MV-4-11 (cell line): ENCODE measurements at places on chromosomes 11 and 22.
A peak's percentile ranks its signal among the peaks of the same experiment; 100 is the strongest.

DNA sequence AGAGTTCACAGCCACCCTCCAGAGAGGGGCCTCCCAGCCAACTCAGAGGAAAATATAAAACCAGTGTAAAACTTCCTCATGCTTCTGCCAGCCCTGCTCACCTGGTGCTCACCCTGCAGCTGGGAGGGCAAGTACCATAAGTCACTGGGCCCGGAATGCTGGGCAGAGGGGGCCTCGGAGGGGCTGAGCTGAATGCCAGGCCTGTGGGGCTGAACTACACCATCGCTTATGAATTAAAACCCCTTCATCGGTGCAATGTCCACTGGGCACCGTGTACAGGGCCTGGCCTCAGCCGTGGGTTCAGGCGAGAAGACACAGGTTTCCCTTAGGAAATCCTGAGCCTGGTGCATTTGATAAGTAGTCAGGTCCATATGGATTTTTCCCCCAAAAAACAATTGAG lies 828.6 kb downstream of the TBC1D22A start:
- no peak for DNase-seq

- DNase-seq: no peak
These were observed 47.3 kb downstream of the PPP2R1B start for GRCh38 chr11:111718859-111719258.

- DNase-seq: no peak
These were observed 299.5 kb downstream of the BUD13 start for GRCh38 chr11:116473206-116473769.

- DNase-seq: peak; percentile 65
These were observed 58.2 kb downstream of the ACER3 start for GRCh38 chr11:76918941-76919386.

DNA sequence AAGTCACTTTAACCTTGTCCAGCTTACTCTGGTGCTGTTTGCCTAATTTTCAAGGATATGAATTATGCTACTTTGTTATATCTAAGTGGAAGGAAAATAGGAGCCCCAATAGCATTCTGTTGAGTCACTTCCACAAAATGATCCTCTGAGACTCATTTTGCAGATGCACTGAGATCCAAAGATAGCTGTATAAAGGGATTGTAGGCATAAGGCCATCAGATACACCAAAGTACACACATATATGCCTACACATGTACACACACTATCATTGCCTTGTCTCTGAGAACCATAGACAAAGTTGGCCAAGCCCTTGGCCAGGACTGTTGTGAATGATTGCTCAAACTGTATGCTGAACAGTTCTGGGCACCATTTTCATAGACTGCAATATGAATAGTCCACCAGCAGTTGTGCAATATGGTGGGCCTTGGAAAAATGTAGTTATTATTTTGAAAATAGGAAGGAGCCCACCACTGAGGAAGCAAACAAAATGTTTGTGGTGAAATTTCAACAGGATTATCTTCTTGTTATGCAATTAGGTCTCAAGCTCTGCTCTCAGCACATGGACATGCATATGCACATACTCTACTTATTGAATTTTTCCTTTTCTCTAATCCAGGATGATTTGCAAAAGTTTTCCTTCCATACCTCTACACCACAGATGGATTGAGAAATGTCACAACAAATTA lies 186.0 kb upstream of the CTSC start:
- DNase-seq: peak; percentile 80

GRCh38 chr22:30667107-30667493 lies 575 bp downstream of the DUSP18 start:
- DNase-seq: no peak

DNA sequence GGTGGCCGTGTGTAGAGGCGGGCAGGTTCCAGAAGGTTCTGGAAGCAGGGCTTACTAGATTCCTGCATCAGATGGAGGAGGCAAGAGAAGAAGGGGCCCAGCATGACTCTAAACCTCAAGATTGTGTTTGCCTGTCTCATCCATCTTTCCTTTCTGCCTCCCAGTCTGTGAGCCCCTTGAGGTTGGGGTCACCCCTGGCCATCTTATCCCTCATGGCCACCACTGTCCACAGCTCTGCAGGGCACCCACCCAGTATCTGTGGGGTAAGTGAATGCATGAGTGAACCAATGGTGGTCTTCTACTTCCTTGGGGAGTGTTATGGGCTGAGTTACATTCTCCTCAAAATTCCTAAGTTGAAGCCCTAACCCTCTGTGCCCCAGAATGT lies 79.3 kb downstream of the MYEOV start:
- DNase-seq: no peak

GRCh38 chr22:46023558-46023981 lies 46.6 kb upstream of the WNT7B start:
- DNase-seq: no peak

- no peak for DNase-seq
These were observed 41.5 kb downstream of the OR4D9 start for GRCh38 chr11:59552844-59553243.

GRCh38 chr22:37243402-37244113 lies 511 bp downstream of the RAC2 start:
- DNase-seq: peak; percentile 30

GRCh38 chr11:5837695-5838094 lies 4.0 kb downstream of the OR52E6 start:
- no peak for DNase-seq

GRCh38 chr11:44755556-44756523 lies 29.1 kb downstream of the TSPAN18 start:
- no peak for DNase-seq

DNA sequence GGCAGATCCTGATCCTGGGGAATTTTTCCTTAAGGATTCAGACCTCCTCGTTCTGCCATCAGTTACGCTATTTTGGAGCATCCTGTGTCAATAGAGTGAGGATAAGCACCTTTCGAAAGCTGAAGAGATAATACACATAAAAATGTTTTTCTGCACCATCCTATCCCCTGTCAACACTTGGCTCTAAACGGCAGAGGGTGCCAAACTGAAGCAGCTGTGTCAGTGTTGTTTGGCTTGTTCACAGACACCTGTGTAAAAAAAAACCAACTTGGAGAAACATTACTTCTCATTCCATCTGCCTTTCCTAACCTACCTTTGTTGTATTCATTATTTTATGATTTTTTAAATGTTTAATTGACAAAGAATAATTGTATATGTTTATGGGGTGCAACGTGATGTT lies 417.0 kb upstream of the DDI1 start:
- DNase-seq: no peak

DNA sequence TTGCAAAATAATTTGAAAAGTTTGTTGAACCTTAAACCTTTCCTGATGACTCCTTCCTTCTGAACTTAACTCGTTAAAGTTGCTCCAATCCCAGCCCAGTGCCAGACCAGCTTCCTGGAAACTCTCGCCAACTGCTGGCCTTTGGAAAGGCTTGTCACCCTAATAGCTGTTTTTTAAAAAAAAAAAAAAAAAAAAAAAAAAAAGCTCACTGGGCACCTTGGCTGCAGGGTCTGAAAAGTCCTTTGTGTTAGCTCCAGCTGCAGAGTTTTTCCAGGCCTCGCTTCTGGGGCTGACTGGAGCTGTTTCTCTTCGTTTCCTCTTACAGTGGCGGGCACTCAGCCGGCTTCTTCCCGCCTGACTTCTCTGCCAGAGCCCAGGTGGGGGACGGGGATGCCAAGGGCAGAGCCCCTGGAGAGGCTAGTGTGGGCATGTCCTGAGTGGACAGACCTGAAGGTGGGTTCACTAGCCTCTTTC lies 25.1 kb downstream of the KCNQ1OT1 start:
- no peak for DNase-seq

DNA sequence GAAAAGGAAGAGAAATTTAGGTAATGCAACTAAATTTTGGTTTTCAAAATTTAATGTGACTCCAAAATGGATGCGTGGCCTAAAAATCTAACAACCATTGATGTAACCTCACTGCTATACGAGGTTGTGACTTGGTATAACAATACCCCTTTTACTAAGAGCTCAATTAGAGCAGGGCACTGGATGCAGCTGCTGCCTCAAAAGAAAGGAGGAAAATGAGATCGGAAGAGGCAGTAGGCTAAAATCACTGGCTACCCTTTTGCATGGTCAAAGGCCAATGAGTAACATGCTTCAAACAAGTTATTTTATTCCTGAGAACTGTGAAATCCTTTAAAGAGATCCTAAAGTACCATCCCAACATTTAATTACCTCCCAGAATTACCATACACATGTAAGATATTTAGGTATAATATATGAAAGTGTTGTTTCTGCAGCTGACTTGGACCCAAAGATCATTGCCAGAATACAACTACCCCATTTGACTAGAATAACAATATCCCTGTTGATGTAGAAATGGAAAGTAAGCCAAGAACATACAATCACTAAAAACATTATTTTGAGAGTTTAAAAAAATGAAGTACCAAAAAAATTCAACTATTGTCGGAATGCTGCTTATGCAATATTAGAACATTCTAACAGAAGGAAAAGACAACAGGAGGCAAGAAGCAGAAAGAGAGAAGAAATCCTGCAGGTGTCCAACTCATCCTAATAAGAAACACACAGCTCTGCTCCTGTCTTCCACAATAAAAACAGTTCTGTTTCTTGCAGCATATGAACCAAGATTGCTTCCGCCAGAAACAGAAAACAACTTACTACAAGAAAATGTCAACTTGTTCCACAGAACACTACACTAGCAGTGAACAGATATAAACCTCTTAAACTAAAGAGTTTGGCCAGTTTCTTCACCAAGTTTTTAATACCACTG lies 15.0 kb downstream of the SIK3 start:
- DNase-seq: no peak

DNA sequence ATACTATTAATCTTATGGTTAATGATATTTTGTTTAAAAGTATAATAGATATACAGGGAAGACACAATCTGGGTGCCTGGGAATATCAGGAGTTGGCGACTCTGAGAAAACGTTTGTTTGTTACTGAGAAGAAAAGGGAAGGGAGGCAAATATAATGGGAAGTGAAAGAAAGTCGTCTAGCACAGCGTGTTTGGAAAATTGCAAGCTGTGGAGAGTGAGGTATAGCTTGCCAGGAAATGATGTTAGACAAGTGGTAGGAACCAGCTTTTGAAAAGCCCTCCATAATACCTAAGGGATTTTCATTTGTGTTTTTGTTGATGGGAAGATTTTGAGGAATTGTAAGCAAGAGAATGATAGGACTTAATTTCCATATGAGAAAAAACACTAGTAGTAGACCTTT lies 322.2 kb downstream of the LUZP2 start:
- DNase-seq: peak; percentile 62

GRCh38 chr22:47588578-47588960 lies 826.1 kb downstream of the TBC1D22A start:
- DNase-seq: no peak

GRCh38 chr11:131977231-131977630 lies 606.8 kb downstream of the NTM start:
- no peak for DNase-seq

DNA sequence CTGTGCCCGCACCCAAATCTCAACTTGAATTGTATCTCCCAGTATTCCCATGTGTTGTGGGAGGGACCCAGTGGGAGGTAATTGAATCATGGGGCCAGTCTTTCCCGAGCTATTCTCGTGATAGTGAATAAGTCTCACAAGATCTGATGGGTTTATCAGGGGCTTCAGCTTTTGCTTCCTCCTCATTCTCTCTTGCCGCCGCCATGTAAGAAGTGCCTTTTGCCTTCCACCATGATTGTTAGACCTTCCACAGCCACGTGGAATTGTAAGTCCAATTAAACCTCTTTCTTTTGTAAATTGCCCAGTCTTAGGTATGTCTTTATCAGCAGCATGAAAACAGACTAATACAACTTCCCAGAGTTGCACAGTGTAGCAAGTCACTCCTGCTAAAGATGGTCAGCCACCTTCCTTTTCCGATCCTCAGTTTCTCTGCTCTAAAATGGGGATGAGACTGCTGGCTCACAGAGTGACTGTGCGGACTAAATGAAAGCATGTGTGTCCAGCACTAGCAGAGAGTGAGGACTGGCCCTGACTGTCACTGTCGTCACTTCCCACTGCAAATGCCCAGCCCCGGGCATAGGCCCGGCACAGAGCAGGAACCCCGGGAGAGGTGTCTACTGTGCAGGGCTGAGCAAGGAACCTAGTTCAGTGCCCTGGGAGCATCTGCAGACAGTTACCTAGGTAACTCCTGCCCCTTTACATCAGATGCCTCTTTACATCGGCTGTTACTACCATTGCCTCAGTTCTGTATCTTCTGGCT lies 9.5 kb downstream of the TSKU start:
- DNase-seq: no peak

DNA sequence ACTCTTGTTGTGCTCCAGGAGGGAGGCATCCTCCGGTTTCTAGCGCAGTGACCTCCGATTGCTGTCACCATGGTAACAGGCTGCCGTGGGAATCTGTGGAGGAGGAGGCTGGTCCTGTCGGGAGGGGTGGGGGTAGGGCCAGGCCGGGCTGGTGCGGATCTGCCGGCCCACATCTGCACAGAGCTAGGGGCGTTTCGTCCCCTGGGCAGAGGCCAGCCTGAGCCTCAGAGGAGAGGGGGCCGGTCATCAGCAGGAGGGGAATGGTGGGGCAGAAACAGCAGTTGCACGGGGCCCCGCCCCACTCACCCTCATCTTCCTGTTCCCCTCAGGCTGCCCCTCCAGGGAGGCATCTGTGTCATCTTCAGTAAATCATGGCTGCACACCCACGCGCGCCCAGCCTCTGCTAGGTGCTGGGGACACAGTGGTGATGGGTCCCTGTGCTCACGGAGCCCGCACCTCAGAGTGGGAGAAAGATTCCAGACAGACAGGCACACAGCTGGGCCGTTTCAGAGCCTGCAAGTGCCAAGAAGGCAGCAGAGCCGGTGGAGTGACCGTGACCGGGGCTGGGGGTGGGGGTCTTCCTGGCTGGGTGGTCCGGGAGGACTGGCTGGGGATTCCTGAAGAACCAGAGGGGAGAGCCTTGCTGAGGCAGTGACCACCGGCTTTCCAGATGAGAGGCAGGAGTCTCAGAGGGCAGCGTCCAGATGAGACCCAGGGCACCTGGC lies 120.5 kb downstream of the CACNA1I start:
- DNase-seq: no peak

GRCh38 chr11:844693-845644 lies 2.3 kb downstream of the TSPAN4 start:
- no peak for DNase-seq

- no peak for DNase-seq
These were observed 49.8 kb downstream of the FEZ1 start for GRCh38 chr11:125446279-125446678.

- DNase-seq: no peak
These were observed 10.7 kb downstream of the ZNF195 start for GRCh38 chr11:3368199-3368598.

- no peak for DNase-seq
These were observed 165.2 kb downstream of the PGR start for GRCh38 chr11:100964435-100964834.
